Cortex of kidney (tissue), 1 donor: ENCODE measurements at places on chromosomes 16 and 17.

DNA sequence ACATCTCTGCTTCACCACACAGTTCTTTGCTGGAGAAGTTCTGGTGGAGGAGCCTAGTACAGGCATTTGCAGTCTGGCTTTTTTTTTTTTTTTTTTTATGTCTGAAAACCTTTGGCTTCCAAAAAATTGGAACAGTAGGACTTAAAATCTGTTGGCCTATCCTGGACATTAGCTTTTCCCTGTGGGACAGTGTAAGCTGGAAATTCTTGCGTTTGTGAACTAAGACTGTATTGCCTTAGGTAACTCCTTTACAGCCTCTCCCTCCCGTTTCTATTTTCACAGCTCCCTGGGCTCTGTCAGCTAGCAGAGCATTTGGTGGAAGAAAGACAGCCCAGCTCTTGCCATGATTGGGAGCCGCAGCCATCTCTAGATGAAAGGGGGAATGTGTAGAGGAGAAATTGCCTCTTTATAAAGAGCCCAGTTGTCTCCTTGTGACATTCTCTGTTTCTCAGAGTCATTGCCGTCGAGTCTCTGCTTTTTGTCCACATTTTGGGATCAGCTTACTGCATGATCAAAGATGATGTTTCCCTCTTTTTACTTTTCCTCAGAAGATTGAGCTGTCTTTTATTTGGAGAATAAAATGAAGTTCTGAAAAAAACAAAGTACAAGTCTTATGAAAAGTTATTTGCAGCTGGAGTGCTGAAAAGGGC lies 227.5 kb downstream of the SPECC1 start:
- no peak for DNase-seq

GRCh38 chr17:40577611-40578065 lies 12.4 kb upstream of the CCR7 start:
- DNase-seq: no peak

DNA sequence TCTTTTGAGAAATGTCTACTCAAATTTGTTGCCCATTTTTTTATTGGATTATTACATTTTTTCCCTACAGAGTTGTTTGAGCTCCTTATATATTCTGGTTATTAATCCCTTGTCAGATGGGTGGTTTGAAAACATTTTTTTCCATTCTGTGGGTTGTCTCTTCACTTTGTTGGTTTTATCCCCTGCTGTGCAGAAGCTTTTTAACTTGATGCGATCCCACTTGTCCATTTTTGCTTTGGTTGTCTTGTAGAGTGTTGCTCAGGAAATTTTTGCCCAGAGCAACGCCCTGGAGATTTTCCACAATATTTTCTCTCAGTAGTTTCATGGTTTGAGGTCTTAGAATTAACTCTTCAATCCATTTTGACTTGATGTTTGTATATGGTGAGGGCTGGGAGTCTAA lies 592.8 kb upstream of the GOT2 start:
- DNase-seq: no peak

- no peak for DNase-seq
These were observed 432 bp downstream of the ZNF276 start for GRCh38 chr16:89721546-89722391.

- no peak for DNase-seq
These were observed 432.2 kb downstream of the MAF start for GRCh38 chr16:79168321-79168720.

DNA sequence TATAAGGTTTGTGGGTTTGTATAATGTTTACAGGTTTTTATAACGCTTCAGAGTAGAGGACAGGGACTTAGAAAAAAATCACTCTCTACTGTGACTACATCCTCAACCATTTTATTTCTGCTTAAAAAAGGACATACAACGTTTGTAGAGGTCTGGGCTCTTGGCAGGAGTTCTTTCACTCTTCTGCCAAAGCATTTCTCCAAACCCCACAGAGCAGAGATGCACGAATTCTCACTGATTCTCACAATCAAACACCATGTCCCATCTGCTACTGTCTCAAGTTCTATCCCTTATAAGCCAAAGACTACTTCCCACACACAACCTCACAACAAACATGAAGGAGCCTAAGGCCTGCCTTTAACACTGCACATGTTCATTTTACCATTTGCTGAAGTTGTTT lies 7.0 kb upstream of the ANKFY1 start:
- no peak for DNase-seq

DNA sequence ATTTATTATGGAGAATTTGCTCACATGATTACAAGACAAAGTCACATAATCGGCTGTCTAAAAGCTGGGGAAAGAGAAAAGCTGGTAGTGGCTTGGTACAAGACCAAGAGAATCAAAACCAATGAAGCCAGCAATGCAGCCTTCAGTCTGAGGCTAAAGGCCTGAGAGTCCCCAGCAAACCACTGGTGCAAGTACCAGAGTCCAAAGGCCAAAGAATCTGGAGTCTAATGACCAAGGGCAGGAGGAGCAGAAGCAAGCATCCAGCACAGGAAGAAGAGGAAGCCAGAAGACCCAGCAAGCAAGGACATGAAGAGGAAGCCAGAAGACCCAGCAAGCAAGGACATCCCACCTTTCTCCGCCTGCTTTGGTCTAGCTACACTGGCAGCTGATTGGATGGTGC lies 250.6 kb upstream of the SALL1 start:
- no peak for DNase-seq

GRCh38 chr16:11915114-11915643 lies 577 bp downstream of the GSPT1 start:
- DNase-seq: no peak

DNA sequence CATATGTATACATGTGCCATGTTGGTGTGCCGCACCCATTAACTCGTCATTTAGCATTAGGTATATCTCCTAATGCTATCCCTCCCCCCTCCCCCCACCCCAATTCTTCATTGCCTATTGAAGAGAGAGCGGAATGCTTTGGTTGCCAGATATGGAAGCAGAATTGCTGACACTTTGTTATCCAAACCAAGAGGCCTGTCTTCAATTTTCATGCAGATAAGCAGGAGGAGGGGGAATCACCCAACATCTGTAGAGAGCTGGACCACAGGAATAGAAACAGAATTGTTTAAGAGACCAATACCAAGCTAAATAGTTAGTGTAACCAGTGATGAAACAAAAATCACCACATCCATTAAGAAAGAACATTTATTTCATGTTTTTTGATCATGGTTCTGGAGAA lies 7.1 kb downstream of the ASPA start:
- no peak for DNase-seq

GRCh38 chr16:80231888-80232287 lies 308.9 kb upstream of the DYNLRB2 start:
- no peak for DNase-seq

- no peak for DNase-seq
These were observed 15.2 kb downstream of the PLA2G10 start for GRCh38 chr16:14678748-14679497.

DNA sequence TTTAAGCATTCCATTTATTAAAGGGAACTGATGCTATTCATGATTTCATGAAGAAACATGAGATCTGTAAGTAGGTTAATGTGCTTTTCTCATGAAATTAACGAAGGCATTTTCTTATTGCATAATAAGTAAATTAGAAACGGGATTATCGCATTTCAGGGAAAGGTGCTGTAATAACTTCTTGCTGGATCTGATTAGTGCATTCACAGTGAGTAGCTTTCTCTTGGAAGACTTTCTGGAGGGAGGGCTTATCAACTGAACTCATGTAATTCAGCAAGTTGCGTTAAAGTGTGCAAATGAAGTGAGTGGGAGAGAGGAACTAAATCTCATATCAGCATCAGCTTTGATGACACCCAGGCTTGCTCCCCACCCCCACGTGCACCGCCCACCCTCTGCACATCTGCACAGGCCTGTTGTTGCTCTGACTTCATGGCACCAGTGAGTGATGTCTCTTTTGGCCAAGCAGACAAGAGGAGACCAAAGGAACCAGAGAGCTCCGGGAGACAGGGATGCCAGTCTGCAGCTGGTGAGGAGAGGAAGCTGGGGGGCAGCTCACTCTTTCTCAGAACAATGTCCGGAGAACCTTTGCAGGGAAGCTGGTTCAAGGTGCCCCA lies 26.3 kb upstream of the GAS7 start:
- DNase-seq: no peak

GRCh38 chr16:83898463-83899271 lies at the start of gene MLYCD:
MLYCD (plus strand) TSS chr16:83899115; CDS start chr16:83899145, 30 bp downstream.
- DNase-seq: peak; percentile 29
